ENCODE measurements at places on chromosomes 16 and 17.

- DNase-seq = no peak
Measured at GRCh38 chr16:10504404-10504885, 76.0 kb downstream of the EMP2 start.

DNA sequence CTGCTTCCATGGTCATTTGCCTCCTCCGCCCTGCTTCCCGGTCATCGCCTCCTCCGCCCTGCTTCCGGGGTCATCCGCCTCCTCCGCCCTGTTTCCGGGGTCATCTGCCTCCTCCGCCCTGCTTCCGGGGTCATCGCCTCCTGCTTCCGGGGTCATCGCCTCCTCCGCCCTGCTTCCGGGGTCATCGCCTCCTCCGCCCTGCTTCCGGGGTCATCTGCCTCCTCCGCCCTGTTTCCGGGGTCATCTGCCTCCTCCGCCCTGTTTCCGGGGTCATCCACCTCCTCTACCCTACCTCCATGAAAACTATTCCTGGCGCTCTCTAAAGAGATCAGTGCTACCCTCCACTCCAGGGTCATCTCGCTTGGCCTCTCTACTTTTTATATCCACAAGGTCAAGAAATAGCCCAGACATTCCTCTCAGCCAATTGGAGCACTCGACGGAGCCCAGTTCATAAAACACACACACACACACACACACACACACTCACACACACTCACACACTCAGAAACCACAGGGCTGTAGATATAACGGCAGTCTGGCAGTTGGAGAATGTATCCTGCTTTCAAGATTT is 44.8 kb downstream of the TRARG1 start:
- DNase-seq = no peak

DNA sequence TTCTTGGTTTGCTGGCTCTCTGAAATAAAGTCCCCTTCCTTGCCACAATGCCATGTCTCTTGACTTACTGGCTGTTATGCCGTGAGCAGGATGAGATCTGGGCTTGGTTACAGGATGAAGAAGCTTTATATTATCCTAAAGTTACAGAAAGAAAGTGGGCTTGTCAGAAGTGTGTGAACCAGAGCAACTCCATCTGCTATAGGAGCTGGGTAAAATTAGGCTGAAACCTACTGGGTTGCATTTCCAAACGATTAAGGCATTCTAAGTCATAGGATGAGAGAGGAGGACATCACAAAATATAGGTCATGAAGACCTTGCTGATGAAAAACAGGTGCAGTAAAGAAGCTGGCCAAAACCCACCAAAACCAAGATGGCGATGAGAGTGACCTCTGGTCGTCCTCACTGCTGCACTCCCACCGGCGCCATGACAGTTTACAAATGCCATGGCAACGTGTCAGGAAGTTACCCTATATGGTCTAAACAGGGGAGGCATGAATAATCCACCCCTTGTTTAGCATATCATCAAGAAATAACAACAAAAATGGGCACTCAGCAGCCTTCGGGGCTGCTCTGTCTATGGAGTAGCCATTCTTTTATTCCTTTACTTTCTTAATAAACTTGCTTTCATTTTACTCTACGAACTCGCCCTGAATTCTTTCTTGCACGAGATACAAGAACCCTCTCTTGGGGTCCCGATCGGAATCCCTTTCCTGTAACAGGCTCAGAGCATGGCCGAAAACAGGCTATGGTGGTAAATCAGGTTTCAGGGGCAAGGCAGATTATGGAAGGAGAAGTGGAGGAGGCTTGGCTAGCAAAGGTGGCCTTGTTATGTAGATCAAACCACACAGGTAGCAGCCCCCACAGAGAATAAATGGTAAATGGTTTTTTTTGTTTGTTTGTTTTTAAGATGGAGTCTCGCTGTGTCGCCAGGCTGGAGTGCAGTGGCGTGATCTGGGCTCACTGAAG is 81.3 kb upstream of the C16orf82 start:
- no peak for DNase-seq

GRCh38 chr16:55021595-55022475 is 91.2 kb downstream of the IRX5 start:
- no peak for DNase-seq

- DNase-seq = no peak
Measured at GRCh38 chr16:51244887-51245657, 94.0 kb upstream of the SALL1 start.

DNA sequence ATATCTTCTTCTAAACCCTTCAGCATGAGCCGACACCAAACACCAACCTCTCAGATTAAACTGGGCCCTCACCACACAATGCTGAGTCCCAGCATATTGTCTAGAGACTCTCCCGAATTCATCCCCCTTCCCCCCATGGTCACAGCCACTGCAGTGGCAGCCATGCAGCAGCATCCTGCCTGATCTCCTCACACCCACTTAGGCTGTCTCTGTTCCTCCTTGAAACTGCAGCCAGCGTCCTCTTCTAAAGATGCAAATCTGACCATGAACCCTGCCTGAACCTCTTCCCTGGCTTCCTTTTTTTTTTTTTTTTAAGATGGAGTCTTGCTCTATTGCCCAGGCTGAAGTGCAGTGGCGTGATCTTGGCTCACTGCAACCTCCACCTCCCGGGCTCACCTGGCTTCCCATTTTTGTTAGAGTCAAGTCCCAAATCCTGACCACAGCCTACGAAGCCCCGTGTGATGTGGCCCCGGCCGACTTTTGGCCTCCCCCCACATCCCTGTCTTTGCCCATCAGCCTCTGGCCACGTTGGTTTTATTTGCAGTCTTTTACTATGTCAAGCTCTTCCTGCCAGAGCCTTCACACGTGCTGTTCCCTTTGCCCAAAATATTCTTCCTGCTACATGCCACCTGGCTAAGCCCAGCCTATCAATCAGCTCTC is 2.8 kb downstream of the FA2H start:
- no peak for DNase-seq

- no peak for DNase-seq
Measured at GRCh38 chr16:4693956-4694641, 737 bp downstream of the NUDT16L1 start.

DNA sequence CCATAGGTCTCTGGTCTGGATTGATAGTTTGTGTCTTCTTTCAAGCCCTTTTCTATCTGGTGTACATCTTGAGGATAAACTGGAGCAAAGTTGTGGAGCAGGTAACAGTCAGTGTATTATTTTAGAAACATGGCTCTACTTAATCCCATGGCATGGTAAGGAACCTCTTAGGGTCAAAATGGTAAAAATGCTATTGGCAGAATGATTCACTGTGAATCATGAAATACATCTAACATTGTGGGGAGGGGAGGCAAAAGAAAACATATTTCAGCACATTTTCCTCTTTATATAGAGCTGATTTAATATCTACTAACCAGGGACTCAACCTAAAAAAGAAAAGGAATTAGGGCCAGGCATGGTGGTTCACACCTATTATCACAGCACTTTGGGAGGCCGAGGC is 17.9 kb upstream of the ALDH3A2 start:
- DNase-seq = no peak

GRCh38 chr17:67594115-67594880 is 123.4 kb upstream of the NOL11 start:
- no peak for DNase-seq

GRCh38 chr16:54462151-54462651 is 175.6 kb upstream of the IRX3 start:
- DNase-seq = no peak

All from activated CD4-positive, CD25-positive, alpha-beta regulatory T cell (primary cell).